ENCODE measurements at places on chromosomes 3 and 15.

- DNase-seq = no peak
Measured at GRCh38 chr3:12393894-12394293, 90.4 kb upstream of the TSEN2 start.

DNA sequence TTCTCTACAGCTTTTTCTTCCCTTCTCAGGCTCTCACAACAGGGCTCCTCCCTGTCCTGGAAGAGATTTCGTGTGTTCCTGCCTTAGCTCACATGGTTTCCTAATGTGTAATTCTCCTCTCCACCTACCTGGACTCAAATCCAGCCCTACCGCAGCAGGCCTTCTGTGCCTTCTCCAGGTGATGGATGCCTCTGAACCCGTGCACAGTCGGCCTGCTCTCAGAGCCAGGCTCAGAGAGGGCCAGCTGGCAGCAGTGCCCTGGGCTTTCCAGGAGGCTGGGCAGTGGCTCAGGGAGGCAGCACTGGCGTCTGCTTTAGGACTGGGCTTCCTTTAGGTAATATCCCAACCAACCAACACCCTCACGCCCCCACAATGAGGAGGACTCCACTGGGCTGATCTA lies 123.2 kb upstream of the TMC3 start:
- DNase-seq = no peak

DNA sequence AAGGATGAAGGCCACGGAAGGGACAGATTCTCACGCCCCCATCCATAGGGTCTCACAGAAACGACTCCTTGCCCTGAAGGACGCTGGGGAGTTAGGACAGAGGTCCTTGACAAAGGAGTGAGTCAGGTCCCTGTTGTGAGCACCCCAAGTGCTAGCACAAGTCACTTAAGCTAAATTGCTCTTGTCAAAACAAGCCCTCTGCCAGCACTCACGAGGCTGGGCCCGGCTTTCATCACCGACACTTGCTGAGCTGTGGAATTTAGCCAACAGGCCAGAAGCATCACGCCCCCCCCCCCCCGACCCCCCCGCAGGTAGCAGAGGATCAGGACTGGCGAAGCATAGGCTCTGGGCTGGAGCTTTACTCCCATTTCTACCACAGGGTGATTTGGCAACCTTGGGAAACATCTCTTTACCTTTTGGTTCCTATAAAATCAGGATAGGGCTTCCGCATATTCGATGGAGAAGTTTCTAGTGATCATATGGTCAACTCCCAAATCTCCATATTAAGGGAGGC lies 75.4 kb downstream of the ADCY5 start:
- DNase-seq = no peak

DNA sequence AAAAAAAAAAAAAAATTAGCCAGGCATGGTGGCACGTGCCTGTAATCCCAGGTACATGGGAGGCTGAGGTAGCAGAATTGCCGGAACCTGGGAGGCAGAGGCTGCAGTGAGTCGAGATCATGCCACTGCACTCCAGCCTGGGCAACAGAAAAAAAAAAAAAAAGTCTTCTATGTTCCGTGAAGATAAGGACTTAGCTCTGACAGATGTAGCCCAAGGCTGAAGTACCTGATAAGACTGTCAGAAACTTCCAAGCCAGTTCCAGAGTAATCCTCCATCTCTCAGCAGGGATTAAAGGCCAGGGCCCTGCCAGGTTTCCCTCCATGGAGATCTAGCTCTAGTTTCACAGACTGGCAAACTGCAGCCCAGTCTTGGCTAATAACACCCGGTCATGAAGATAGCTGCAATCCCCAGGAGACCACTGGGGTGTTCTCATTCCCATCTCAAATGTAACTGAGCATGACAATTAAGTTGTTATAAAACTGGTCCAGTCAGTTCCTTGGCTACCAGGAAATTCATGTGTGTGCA lies 8.5 kb downstream of the CDCP1 start:
- no peak for DNase-seq

GRCh38 chr3:170752571-170753155 lies 117.3 kb downstream of the RPL22L1 start:
- no peak for DNase-seq

DNA sequence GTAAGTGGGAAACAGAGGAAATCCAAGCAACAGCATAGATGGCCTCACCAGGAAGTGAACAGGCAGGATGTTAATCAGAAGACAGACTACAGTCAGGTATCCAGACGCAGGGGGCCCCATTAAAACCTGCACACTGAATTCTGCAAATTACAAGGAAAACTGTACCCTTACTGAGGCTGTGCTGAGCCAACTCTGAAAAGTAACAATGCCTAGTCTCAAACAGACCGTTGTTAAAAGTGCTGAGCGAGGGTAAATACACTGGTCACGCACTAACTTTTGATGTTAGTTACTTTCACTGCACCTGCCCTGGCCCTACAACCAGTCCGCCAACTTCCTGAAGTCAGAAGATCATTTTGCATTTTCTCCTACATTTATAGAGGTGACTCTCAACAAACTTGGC lies 1.0 kb downstream of the TAMM41 start:
- DNase-seq = no peak

DNA sequence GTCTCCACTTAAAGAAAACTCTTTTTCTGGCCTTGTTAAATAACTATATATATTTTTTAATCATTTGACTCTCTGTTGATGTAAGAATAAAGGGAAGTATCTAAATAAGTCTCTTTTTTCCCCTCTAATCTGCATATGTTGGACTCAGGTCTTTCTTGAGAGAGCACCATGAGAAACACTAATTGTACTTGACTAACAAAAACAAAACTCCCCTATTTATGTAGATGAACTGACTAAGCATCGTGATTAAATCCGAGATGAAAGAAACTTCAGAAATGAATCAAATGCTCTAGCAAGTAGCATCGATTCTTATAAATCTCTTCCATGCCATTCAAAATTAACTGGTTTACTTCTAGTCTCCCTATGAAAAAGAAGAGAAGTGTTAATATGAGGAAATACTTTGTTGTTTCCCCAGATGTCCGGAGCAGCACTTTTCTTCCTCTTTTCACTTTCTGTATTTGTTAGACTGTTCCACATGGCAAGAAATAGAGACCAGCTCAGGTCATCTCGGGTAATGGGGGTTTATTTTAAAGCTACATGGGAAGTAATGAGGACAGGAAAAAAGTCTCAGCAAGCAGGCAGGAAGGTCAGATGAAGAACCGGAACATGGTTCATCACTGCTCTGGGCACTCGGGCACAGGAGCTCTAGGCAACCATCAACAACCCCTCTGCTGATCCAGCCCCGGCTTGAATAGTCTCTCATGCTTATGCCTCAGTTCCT lies 288.3 kb downstream of the CNTN6 start:
- DNase-seq = no peak

- no peak for DNase-seq
Measured at GRCh38 chr3:191345334-191345733, 15.0 kb upstream of the UTS2B start.

DNA sequence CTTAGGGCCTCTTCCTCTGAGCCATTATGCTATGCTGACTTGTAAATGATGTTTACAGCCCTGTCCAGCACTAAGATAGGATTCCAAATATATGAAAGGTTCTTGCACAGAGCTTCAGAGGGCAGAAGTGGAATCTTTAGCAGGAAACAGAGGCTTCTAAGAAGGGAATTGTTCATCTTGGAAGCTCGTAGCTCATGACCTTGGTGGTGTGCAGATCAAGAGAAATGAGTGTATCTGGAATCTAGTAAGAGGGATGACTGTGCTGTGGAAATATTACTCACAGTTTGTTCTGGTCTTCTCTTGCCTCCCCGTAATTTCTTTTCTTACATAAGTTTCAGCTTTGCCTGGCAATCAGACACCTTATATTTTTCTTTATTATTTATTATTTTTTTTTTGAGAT lies 175.8 kb downstream of the SPATA16 start:
- no peak for DNase-seq

- DNase-seq = no peak
Measured at GRCh38 chr15:33722005-33722672, 246.2 kb upstream of the CHRM5 start.

GRCh38 chr15:33729653-33730052 lies 238.6 kb upstream of the CHRM5 start:
- no peak for DNase-seq

- peak; percentile 63 for DNase-seq
Measured at GRCh38 chr3:90015688-90016356, 908.4 kb downstream of the EPHA3 start.

DNA sequence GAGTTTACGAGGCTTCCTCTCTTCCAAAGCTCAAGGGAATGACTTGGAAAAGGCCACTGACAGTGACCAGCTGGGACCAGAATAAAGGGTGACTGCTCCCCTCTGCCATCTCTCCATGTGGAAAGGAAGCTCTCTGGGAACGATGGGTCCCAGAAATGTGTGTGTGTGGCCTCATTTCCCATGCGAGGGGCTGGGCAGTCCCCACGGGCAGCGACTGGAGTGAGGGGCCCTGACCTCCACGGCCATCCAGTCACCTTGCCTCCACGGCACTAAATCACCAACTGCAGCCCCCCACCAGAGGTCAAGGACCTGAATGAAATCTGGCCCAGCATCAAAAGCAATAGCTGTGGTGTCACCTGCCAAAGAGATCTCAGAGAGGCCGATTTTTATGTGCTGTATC lies 29.6 kb downstream of the RGMA start:
- DNase-seq = no peak
